ENCODE measurements at places on chromosomes 6 and 20.
A peak's percentile ranks its signal among the peaks of the same experiment; 100 is the strongest.

DNA sequence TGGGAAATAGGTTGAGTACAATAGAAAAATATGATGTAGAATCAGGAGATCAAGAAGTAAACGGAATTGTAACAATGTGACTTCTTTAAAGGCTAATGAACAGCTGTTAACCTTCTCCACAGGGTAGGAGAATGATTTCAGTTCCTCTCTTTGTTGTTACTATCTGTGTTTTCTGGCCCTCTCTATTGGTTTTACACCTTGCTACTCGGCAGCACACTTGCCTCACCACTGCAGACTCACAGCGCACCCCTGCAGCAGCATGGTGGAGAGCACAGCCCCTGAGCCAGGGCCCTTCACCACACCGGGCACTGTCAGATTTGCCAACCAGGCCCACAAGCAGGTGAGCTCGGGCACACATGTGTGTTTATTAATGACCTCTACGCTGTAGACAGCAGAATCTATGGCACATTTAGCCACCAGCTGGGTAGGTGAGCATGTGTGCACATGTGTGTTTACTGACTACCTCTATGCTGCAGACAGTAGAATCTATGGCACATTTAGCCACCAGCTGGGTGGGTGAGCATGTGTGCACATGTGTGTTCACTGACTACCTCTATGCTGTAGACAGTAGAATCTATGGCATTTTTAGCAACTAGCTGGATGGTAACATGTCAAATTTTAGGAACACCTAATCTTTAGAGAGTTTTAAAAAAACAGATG is 16.8 kb downstream of the SFT2D1 start:
- H3K4me1 ChIP-seq = peaks cover 1% of the 10 kb centered on the region
- H3K36me3 ChIP-seq = peaks cover 10% of the 10 kb centered on the region
- DNase-seq = no peak
- no peak overlapping the region for H3K27ac ChIP-seq
- H3K4me3 ChIP-seq = no peak overlapping the region
- no peaks in the 10 kb centered on the region for H3K27me3 ChIP-seq

DNA sequence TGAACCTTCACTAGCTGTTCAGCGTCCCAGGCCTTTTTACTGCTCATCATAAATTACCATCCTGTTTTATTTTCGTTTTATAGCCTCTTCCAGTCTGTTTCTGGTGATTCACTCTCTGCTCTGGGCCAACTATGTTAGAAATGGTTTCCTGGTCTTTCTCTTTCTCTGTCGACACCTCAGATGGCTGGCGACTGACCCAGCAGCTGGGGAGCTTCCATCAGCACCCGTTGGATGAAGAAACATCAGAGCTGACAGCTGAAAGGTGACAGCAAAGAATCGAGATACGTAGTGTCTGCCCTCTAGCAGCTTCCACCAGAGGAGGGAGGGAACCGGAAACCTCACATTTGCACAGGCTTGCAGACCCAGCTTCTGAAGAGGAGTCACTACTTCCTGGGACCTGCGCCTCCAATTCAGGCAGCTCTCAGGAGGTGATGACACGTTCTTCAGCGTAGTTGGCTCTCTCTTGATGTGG is 82.9 kb upstream of the MLN start:
- no peak overlapping the region for H3K4me3 ChIP-seq
- H3K27me3 ChIP-seq = peaks cover 21% of the 10 kb centered on the region
- H3K27ac ChIP-seq = peak overlapping the region; percentile 62
- DNase-seq = no peak
- H3K36me3 ChIP-seq = no peaks in the 10 kb centered on the region

- H3K4me1 ChIP-seq = peaks cover 40% of the 10 kb centered on the region
- no peaks in the 10 kb centered on the region for H3K27me3 ChIP-seq
- no peaks in the 10 kb centered on the region for H3K36me3 ChIP-seq
- DNase-seq = peak; percentile 91
These were observed 394 bp downstream of the AKAP12 start for GRCh38 chr6:151240036-151240685.

DNA sequence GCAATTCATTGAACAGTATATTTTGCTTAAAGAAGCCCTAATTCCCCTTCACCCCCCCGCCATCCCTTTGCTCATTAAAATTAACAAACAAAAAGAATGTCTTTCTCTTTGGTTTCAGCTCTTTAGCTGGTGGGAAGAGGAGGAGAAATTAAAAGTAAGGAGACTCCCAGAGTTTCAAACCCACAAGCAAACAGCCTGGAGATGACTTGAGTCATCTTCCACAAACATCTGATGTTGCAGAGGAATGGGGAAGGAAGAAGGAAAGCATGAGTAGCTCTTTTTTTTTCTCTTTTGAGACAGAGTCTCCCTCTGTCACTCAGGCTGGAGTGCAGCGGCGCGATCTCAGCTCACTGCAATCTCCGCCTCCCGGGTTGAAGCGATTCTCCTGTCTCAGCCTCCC is 189.6 kb downstream of the ADAT2 start:
- no peak for DNase-seq
- H3K27ac ChIP-seq = no peak overlapping the region
- H3K4me1 ChIP-seq = peaks cover 4% of the 10 kb centered on the region
- no peak overlapping the region for H3K4me3 ChIP-seq

DNA sequence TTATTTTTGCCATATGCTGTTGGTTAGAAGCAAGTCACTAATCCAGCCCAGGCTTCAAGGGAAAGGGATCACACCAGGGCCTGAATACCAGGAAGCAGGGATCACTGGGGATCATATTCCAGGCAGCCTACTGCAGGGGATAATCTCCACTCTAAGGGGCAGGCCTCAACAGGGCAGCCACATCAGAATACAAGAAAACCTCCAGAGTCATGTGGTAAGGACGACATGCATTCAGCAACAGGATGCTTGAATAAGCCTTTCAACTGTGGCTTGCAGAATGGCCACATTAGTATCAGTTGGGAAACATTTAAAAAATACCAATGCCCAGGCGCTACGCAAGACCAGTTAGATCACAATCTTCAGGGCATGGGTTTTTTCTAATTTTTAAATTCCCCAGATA is 109.1 kb downstream of the LY86 start:
- H3K4me3 ChIP-seq = no peak overlapping the region
- H3K27me3 ChIP-seq = no peaks in the 10 kb centered on the region
- DNase-seq = no peak
- no peak overlapping the region for H3K27ac ChIP-seq
- H3K36me3 ChIP-seq = no peaks in the 10 kb centered on the region

DNA sequence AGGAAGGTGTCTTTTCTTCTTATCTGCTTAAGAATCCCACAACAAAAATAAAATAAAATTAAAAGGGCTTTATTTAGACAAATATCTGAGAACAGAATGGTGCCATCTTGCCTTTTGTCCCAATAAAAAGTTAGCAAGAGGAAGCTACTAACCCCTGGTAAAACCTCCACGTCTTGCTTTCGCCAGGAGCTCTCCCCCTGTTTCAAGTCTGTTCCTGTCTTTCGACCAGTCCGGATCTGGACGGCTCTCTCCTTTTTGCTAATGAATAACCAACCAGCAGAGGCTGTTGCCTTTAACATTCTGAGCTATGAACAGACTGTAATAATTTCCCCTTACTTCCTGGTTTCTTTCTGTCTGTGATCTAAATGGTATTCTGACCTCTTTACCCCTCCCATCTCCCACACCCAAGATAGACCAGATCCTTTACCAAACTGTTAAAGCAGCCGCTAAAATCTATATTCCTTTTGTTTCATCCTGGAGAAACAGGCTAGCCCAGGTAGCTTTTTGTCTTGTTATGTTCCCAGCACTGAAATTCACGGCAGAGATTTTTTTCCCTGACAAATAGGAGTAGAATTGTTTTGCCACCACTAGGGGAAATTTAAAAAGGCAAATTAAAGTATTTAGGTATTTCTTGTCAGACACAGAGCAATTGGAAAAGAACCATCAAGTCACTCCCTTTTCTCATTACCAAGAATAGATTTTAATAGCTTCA is at the start of gene FRK:
TSS of gene FRK (minus strand) at position 320 of the 712 bp plus-strand sequence. CDS start 580 bp downstream, outside the sequence.
- peak within 1 kb of the TSS; percentile 58 for H3K4me3 ChIP-seq
- H3K36me3 ChIP-seq = no peaks in the 10 kb centered on the region
- H3K27me3 ChIP-seq = no peaks in the 10 kb centered on the region
- H3K27ac ChIP-seq = peak within 1 kb of the TSS; percentile 92
- peaks cover 23% of the 10 kb centered on the region for H3K4me1 ChIP-seq

DNA sequence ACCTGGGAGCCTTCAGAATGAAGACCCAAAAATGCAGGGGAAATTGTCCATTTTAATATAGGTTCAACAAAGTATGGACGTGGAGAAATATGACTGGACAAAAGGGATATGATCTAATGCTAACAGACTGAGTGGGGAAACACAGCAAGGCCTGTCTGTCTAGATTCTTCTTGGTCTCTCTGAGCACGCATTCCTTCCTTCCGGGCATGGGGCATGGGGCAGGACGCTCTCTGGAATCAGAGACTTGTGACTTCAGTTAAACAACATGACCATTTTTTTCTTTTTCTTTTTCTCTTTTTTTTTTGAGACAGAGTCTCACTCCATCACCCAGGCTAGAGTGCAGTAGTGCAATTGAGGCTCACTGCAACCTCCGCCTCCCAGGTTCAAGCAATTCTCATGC is 31.9 kb downstream of the ZBTB2 start:
- no peak for DNase-seq
- H3K4me3 ChIP-seq = no peak overlapping the region
- H3K4me1 ChIP-seq = peaks cover 9% of the 10 kb centered on the region
- H3K27me3 ChIP-seq = no peaks in the 10 kb centered on the region
- peaks cover 6% of the 10 kb centered on the region for H3K36me3 ChIP-seq

GRCh38 chr20:20719411-20719810 is 7.0 kb upstream of the RALGAPA2 start:
- DNase-seq = no peak
- peaks cover 5% of the 10 kb centered on the region for H3K4me1 ChIP-seq
- H3K4me3 ChIP-seq = no peak overlapping the region
- H3K27ac ChIP-seq = no peak overlapping the region
- H3K36me3 ChIP-seq = no peaks in the 10 kb centered on the region

DNA sequence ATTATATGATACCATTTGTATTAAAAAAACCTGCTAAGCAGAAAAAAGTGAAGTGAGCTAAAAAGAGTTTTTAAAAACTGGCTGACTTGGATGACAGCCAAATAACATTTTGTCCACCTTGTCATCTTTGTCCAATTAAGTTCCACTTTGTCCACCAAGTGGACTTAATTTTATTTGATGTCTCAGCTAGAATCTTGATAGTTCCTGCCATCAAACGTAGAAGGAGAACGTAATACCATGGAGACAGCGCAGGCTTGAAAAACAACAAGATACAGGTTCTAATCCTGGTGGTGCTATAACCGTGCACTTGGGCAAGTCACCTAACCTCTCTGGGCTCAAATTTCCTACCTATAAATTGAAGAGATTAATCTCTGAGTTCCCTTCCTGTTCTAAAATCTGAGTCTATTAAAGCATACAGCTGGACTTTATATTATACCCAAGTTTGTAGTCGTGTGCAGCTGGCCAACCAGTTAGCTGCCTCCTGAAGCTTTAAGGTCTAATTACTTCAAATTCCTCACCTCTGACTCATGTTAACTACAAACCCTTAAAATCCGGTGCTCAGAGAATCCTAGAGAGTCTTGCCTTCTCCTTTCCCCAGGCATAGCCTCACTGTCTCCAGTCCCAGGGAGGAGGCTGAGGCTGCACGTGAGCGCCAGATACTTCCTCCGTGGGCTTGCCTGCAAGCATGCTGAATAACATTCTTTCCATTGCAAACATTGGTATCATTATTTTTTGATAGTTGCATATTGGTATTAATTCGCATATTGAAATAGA is 16.8 kb downstream of the TMEM244 start:
- no peaks in the 10 kb centered on the region for H3K27me3 ChIP-seq
- no peak for DNase-seq
- no peak overlapping the region for H3K27ac ChIP-seq
- no peak overlapping the region for H3K4me3 ChIP-seq
- no peaks in the 10 kb centered on the region for H3K36me3 ChIP-seq

GRCh38 chr6:150134280-150134920 is 8.4 kb upstream of the PPP1R14C start:
- no peak for DNase-seq
- H3K27ac ChIP-seq = no peak overlapping the region
- H3K4me1 ChIP-seq = no peaks in the 10 kb centered on the region
- H3K27me3 ChIP-seq = peaks cover 19% of the 10 kb centered on the region

GRCh38 chr20:9531581-9531980 is 17.2 kb downstream of the LAMP5 start:
- H3K27ac ChIP-seq = peak overlapping the region; percentile 55
- no peak for DNase-seq
- no peak overlapping the region for H3K4me3 ChIP-seq
- peaks cover under 1% of the 10 kb centered on the region for H3K27me3 ChIP-seq

GRCh38 chr6:100575921-100576320 is 111.2 kb upstream of the SIM1 start:
- peaks cover 7% of the 10 kb centered on the region for H3K4me1 ChIP-seq
- H3K27me3 ChIP-seq = no peaks in the 10 kb centered on the region
- H3K27ac ChIP-seq = no peak overlapping the region
- no peak overlapping the region for H3K4me3 ChIP-seq

DNA sequence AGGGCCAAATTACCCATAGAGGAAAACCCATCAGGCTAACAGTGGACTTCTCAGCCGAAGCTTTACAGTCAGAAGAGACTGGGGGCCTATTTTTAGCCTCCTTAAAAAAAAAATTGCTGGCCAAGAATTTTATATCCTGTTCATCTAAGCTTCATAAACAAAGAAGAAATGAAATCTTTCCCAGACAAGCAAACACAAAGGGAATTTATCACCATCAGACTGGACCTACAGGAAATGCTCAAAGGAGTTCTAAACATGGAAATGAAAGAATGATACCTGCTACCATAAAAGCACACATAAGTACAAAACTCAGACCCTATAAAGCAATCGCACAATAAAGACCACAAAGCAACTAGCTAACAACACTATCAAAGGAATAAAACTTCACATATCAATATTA is 19.3 kb downstream of the DTNBP1 start:
- no peaks in the 10 kb centered on the region for H3K27me3 ChIP-seq
- DNase-seq = no peak
- H3K36me3 ChIP-seq = peaks cover 47% of the 10 kb centered on the region
- no peak overlapping the region for H3K4me3 ChIP-seq
- no peak overlapping the region for H3K27ac ChIP-seq
- H3K4me1 ChIP-seq = no peaks in the 10 kb centered on the region

- no peak overlapping the region for H3K27ac ChIP-seq
- no peak overlapping the region for H3K4me3 ChIP-seq
These were observed 22.7 kb upstream of the NTSR1 start for GRCh38 chr20:62685781-62686555.

- no peak overlapping the region for H3K27ac ChIP-seq
- no peaks in the 10 kb centered on the region for H3K27me3 ChIP-seq
- no peaks in the 10 kb centered on the region for H3K36me3 ChIP-seq
- H3K4me3 ChIP-seq = no peak overlapping the region
- DNase-seq = no peak
- peaks cover 14% of the 10 kb centered on the region for H3K4me1 ChIP-seq
These were observed 7.8 kb upstream of the TPX2 start for GRCh38 chr20:31731321-31731717.

- peaks cover 30% of the 10 kb centered on the region for H3K36me3 ChIP-seq
- H3K27me3 ChIP-seq = no peaks in the 10 kb centered on the region
- no peak for DNase-seq
- H3K27ac ChIP-seq = peak overlapping the region; percentile 57
- no peak overlapping the region for H3K4me3 ChIP-seq
These were observed 36.9 kb downstream of the PANK2 start for GRCh38 chr20:3925899-3926638.

- no peak for DNase-seq
- H3K27me3 ChIP-seq = peaks cover 10% of the 10 kb centered on the region
- no peaks in the 10 kb centered on the region for H3K4me1 ChIP-seq
- no peak overlapping the region for H3K27ac ChIP-seq
These were observed 225.4 kb upstream of the PREP start for GRCh38 chr6:105628156-105628860.
